ENCODE measurements at places on chromosomes 5 and 9.
A peak's percentile ranks its signal among the peaks of the same experiment; 100 is the strongest.

GRCh38 chr5:58106754-58107410 lies 353.0 kb downstream of the PLK2 start:
- DNase-seq: no peak

DNA sequence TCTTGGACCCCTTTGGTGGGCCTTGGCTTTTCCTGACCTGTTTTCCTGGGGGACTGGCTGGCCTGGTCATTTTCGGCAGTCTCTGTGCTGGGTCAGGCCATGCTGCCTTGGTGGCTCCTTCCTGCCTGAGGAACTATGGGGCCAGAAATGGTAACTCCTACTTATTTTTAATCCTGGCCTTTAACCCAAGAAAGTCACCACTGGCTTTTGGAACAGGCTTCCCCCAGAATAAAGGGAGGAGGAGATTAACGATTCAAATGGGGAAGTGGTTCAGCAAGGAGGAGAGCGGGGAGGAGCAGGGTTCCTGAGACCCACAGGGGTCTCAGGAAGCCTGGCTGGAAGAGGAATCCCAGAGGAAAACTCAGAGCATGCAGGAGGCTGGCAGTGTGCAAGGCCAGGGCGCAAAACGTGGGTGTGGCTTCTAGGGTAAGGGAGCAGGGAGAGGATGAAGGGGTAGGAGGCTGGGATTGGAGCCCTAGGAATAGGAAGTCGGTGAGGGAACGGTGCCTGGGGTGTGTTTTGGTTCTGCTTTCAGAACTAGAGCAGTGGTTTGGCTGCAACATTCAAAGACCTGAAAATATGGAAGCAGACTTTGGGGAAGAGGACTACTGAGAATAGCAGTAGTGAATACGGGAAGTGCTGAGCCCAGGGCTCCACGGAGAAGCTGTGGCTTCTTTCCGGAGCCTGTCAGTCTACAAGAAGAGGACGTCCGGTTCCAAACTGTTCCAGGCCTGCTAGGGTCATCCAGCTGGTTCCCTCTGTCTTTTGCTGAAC lies 271.1 kb upstream of the KLF4 start:
- DNase-seq: no peak

- DNase-seq: no peak
Measured at GRCh38 chr9:10697044-10697443, 84.2 kb upstream of the PTPRD start.

- no peak for DNase-seq
Measured at GRCh38 chr9:124941679-124942561, 1.0 kb upstream of the GOLGA1 start.

DNA sequence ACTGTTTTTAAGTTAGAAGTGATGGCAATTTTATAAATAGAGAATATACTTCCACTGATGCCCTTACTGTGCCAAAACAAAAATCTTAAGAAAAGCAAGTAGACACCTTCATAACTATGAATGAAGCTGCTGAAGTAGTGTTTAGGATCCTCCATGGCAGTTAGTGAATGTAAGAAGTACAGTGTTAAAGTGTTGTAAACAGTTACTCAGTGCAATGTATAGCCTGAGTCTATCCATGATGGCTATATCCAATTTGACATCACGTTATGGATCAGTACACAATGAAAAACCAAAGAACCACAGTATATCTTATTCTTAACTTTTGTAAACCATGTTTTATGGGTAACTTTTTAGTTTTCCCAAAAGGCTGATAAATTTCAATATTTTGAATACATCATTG lies 7.1 kb downstream of the CCNG1 start:
- no peak for DNase-seq

DNA sequence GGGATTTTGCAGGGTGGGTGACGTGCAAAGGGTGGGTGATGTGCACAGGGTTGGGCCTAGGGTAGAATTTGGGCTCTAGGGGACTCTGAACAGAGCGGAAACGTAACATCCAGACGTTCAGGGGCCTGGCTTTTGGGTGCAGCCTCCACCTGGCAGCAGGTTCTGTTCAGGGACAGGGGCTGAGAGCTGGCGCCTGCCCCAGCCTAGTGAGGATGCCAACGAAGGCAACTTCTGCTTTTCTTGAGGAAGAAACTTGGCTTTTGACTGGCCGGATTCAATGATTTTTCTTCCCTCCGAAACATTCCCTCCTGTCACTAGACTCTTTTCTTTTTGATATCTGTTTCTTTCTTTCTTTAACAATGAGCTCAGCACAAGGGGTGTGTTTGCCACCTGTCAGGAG lies 38.6 kb upstream of the SLC6A19 start:
- DNase-seq: no peak

DNA sequence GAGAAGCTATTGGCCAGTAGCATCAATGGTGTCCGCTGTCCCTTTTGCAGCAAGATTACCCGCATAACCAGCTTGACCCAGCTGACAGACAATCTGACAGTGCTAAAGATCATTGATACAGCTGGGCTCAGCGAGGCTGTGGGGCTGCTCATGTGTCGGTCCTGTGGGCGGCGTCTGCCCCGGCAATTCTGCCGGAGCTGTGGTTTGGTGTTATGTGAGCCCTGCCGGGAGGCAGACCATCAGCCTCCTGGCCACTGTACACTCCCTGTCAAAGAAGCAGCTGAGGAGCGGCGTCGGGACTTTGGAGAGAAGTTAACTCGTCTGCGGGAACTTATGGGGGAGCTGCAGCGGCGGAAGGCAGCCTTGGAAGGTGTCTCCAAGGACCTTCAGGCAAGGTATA lies 10.8 kb downstream of the TRIM32 start:
- DNase-seq: no peak

GRCh38 chr5:95059636-95060035 lies 225.3 kb downstream of the MCTP1 start:
- no peak for DNase-seq

GRCh38 chr5:58227858-58228257 lies 232.0 kb downstream of the PLK2 start:
- DNase-seq: no peak

GRCh38 chr9:127979333-127980059 lies 1.3 kb downstream of the EEIG1 start:
- DNase-seq: no peak

DNA sequence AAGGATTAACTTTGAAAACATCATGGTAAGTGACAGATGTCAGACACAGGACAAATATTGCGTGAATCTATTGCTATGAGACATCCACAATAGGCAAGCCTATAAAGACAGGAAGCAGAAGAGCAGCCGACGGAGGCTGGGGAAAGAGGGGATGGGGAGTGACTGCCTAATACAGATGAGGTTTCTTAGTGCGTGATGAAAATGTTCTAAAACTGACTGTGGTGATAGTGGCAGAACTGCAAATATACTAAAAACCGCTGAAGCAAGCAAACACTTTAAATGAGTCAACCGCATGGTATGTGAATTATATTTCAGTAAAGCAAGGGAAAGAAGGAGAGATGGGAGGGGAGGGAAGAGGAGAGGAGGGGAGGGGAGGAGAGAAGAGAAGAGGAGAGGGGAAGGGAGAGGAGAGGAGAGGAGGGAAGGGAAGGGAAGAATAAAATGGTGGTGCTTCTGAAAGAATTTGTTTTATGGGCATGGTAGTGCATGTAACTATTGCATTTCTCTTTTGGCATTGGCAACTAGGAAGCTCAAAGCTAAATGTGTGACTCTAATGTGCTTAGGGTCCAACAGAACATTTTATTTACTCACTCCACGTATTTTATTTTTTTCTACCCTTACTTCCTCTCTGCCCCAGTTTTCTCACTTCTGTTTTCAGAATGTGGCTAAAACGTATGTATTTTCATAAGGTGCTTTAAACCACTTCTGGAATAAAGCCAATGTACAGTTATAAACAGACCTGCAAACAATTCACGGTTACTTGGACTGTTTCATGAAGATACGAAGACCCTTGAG lies 21.3 kb downstream of the AKNA start:
- DNase-seq: peak; percentile 64

GRCh38 chr9:113701774-113702755 lies 174.0 kb upstream of the ZNF618 start:
- no peak for DNase-seq

GRCh38 chr5:167639273-167639672 lies 652.2 kb upstream of the WWC1 start:
- DNase-seq: no peak

DNA sequence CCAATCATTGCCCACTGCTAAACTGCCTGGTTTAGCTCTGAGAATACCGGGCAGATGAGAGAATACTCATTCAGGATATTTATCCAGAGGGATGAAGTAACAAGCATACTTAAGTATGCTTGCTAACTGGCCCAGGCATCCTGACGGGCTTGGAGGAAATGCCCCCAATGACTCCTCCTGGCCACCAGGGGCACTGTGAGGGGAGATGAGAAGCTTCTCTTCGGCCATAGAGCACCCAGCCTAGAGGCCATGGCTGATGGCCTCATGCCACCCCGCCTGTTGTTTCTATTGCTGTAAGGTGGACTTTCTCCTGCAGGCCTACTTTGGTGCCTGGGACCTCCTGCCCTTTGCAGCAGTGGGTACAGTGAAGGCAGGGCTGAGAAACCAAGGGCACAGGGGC lies 134.5 kb upstream of the FSTL4 start:
- no peak for DNase-seq

DNA sequence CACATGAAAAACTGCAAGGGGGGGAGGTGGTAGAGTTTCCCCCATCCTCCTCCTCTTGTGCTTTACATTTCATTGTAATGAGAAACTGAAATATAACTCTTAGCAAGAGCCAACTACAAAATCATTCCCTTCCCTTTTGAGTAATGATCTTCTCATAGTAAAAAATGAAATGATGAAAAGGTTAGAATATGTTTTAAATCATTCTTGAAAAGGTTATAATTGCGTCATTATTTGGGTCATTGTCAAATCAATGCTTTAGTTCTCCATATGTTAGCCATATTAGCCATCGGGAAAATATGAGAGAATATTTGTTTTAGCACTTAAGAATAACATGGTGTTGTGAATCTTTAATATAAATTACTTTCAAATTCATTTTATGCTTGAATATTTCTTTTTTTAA lies 1185.0 kb upstream of the CDH18 start:
- DNase-seq: no peak

- DNase-seq: no peak
Measured at GRCh38 chr9:970151-970996, 6.1 kb upstream of the DMRT3 start.

DNA sequence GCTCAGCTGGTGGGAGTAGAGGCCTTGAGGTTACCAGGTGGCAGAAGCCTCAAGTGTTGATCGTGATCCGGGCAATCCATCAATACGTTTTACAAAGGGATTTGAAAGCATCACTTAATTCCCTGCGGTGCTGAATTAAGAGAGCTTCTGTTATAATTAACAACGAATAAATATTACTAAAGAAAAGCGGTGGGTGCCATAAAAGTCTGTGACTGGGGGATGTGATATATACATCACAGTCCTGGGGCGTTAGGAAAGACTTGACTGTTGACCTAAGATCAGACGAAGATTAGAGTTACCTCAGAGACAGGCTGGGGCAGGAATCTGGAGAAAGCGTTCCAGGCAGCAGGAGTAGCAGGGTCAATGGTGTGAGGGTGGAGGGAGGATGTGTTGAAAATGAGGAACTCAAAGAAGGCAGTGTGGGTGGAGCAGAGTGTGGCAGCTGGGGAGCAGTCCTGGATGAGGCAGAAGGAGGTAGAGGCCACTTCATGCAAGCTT lies 6.7 kb upstream of the C5orf63 start:
- no peak for DNase-seq

GRCh38 chr9:77927265-77927664 lies 104.3 kb downstream of the GNAQ start:
- no peak for DNase-seq

DNA sequence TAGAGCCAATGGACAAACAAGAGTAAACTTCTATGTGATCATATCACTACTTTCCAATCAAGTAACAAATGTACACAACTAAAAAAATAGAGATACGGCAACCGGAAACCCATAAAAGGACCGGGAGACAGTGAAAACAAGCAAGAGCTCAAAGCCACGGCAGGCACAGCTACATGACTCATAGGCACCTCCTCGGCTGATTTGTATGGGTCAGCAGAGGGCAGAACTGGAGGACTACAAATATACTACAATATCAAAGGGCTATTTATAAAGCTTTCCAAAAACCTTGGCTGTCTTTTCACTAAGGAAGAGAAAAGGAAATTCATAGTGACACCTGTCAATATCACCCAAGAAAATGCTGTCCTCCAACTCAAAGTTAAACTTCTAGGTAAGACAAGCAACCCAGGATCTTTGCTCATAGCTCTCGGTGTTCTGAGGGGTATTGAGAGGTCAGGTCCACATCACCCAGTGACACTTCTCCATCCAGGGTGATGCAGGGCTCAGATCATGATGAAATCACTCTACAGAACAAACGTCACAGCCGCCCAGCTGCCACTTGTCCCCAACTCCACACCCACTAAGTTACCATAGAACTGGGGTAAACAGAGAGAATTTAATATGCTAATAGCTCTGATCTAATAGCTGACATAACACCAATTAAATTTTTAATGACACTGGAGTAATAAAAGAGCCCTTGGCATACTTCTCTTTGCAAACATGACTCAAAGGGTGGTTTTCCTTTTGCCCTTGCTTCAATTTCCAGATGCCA lies 41.3 kb downstream of the PFDN1 start:
- peak; percentile 72 for DNase-seq

- DNase-seq: no peak
Measured at GRCh38 chr9:119375892-119376291, 6.7 kb upstream of the BRINP1 start.

DNA sequence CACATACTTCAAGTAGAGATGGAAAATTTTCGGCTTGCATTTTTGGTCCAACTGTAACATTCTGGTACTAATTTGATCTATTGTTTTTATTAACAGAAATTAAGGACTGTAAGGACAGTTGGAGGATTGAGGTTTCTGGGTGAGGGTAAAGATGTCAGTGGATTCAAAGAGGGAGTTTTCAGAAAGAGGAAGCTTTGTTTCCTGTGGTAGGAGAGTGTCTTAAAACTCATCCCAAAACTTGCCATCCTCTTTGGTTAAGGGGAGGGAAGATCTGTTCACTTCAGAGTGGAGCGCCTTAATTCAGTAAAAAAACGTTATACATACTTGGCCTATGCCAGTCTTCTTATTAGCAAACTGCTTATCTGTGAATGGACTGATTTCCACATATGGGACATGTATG lies 13.8 kb downstream of the CNTRL start:
- no peak for DNase-seq

Measured in AG04450 (cell line).